AG04449 (cell line): ENCODE measurements at places on chromosomes 12 and 14.

GRCh38 chr14:101934601-101935150 lies 29.7 kb upstream of the DYNC1H1 start:
- no peak for DNase-seq

GRCh38 chr12:55935738-55936151 lies 4.8 kb downstream of the DGKA start:
- no peak for DNase-seq

DNA sequence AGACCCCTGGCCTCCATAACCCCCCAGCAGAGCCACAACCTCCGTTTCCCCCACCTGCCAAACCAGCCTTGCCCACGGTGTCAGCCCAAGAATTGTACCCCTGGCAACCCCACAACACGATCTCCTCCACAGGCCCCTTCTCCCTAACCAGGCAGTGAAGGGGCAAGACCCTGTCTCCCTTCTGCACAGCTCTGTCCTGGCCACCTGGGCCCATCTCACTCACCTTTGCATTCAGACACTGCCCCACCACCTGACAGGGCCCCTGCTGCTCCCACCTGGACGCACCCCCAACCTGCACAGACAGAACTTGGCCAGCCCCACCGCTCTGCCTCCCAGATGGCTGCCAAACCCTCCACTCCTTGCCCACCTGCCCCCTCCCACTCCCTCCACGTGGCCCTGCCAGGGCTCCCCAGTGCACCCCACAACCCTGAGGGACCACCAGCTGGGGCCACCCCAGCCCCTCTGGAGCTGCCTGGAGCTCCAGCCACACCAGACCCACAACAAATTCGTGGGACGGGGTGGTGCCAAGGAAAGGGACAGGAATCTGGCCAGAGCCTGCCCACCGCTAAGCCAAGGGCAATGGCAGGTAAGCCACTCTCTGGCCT lies 11.8 kb downstream of the AHNAK2 start:
- DNase-seq: no peak

- no peak for DNase-seq
Measured at GRCh38 chr14:70177081-70177800, 11.5 kb downstream of the SLC8A3 start.

DNA sequence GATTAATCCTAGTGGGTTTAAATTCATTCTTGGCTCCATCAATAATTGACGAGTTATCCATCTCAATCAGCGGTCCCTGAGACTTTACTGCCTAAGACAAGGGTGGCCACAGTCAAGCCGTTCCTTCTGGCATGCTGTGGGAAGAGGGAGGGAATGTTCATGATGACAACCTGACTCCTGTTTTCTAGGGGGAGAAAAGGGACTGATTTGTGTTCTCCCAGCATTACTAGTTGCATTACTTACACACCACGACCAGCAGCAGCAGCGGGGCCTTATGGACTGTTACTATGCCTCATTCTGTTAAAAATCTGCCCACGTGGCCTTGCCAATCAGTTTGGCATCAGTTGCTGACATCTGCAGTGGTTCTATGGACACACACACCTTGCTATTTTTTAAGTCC lies 29.9 kb downstream of the PLEKHG7 start:
- DNase-seq: no peak

DNA sequence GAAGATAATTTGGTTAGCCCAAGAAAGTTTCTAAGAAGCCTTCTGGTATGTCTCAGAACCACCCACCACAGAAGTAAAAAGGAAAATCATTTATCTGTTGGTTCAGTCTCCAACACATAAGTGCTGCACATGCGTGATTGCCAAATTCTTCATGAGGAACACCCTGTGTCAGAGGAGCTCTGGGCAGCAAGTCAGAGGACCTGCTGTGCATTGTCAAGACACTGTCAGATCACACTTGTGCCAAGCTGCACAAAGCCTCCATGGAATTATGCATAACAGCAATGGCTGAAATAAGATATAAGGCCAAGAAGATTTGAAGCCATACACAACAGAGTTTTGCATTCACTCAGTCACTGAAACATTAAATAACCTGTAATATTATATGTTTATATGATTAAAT lies 1304.7 kb upstream of the FLRT2 start:
- no peak for DNase-seq

DNA sequence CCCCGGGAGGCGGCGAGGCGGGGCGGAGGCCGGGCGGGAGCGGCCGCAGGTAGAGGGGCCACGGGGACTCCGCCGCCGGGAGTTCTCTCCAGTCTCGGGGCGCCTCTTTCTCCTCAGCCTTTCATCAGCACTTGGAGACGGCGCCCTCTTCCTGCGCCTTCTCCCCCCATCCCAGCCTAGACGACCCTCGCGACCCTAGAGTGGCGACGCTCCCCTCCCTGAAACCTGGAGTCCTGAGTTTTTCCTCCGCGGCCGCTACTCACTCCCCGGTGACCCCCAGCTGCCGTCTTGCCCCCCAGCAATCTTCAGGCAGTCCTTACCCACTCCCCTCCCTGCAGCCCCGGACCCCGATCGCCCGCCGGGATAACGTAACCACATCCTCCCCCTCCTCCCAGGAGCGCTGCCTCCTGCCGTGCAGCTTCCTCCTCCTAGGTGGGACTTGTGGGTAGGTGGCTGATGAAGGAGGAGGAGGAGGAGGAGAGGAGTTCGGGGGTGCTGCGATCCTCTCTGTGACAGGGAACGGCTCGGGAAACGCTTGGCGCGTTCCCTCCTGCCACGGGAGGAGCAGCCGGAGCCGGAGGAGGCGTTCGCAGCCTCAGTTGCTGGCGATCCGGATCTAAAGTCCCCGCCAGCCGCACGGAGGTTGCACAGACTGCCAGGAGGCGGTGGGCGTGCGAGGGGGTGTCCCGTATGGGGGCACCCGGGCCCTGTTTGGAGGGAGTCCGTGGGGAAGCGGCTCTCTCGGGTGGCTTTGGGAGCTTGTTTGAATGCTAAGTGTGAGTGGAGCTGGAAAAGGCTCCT lies 891 bp downstream of the PLEKHA5 start:
- DNase-seq: no peak

DNA sequence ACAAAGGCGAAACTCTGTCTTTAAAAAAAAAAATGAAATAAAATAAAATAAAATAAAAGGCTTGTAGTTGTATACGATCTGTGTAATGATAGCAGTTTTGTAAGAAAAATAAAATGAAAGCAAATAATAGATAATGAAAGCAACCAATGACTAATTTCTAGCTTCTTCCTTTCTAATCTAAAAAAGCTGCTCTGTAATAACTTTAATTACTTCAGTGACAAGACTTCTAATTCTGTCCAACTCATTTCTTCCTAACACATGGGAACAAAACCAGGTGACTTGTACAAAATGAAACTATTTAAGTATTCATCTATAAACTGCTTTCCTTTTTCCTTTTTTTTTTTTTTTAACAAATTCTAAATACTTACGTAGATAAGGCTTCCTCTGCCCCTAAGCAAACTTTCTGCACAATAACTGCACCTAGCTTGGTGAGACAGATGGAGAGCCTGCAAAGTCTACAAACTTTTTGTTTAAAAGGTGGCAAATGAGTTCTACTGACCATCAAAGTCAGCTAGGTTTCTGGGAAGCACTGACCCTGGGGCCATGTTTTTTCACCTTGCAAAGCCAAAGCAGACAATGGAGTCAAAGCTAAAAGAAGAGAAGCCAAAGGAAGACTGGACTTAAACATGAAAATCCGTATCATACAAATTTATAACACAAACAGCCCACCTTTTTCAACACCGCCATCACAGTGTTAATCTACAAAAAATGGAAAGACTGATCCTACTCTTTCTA lies 28.2 kb downstream of the DENND5B start:
- no peak for DNase-seq

DNA sequence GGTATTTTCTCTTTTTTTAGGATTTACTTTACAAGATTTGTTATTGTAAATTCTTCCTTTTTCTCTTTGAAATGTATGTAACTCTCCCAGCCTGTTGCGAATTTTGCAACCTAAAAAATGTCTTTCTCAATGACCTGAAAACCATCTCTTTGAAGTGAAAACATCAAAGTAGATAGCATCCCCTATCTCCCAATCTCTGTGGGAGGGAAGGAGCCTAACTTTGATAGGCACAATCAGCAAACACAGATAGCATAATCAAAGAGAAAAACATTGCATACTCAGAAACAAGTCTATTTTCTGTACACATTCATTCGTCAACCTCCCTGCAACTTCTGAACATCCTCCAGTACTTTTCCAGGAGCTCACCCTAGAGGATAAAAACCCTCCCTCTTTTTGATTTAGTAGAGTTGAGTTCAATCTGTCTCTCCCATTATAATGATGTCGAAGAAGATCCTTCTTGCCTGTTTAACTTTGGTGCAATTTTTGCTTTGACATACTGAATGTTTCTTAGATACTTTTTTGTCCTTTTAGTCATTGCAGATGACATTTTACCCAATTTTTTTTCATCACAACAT lies 849.2 kb upstream of the LRFN5 start:
- DNase-seq: no peak

GRCh38 chr12:131647667-131648066 lies 63.2 kb upstream of the SFSWAP start:
- DNase-seq: no peak

GRCh38 chr12:57738661-57739237 lies at the start of gene AGAP2:
TSS of gene AGAP2 (minus strand) at chr12:57738742. CDS start at chr12:57738246, 496 bp downstream.
- no peak for DNase-seq
